Activated CD4-positive, alpha-beta T cell treated with anti-CD3 and anti-CD28 coated beads, Interleukin-2, amount 10 ng/mL, durations not matched to agents 7 days and 5 days (primary cell): ENCODE measurements at places on chromosomes 6 and 20. TPM values are rescaled to one million over a fixed set of nuclear protein-coding genes. Genes with fewer than 3 reads are reported as not detected.

DNA sequence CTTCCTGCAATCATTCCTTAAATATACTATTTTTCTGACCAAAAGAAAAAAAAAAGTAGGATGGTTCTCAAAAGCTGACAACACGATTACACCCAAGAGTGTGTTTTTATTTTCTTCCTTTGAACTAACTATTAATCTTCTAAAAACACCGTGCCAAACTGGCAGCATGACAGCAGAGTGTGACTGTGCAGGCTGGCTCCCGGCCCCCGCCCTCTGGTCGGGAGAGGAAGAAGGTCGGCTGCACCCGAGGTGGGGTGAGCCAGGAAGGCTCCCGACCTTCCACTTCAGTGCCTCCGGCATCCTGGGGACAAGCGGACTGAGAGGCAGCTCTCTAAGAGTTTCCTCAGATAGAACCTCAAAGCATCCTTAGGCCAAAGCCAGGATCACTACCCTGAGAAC, 29.2 kb downstream of the SLC22A23 start:
- no peak overlapping the region for H3K4me3 ChIP-seq
- H3K36me3 ChIP-seq, result no peaks in the 10 kb centered on the region
- DNase-seq, result no peak
- H3K27me3 ChIP-seq, result peaks cover 7% of the 10 kb centered on the region
- H3K27ac ChIP-seq, result no peak overlapping the region

The RIN2 gene
- total RNA-seq, result not detected

The SLC22A3 gene
- total RNA-seq, result not detected

DNA sequence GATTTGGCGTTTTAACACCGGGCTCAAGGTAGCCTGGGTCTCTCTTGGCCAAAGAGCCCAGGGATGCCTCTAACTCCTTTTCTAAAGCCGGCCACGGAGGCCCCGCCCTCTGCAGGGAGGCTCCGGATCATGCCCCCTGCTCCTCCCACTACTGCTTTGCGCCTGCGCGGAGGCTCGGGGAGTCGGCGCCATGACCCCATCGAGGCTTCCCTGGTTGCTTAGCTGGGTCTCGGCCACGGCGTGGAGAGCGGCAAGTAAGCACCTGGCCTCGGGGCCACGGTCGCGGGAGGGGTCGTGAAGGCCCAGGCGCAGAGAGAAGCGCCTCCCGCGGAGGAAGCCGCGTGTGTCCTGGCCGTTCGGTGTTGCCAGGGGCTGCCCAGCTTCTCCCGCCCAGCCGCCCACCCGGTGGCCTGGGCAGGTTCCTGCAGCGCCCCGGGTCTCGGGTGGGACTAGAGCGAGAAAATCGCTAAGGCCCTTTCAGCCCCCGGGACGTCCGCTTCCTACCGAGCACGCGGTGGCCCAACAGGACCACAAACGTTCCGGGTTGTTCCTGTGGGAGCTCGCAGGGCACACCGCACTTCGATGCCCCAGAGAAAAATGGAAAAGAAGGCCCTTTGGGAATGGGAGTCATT, at the start of gene SDHAF4:
SDHAF4 (plus strand) TSS at position 180 of the 632 bp plus-strand sequence; CDS start at position 191, 11 bp downstream.
- H3K36me3 ChIP-seq, result peaks cover 13% of the 10 kb centered on the region
- H3K27ac ChIP-seq, result peak within 1 kb of the TSS; percentile 88
- H3K4me3 ChIP-seq, result peak within 1 kb of the TSS; percentile 84
- peaks cover 16% of the 10 kb centered on the region for H3K4me1 ChIP-seq

The CUL7 gene
- total RNA-seq, result 11.2 TPM

The ENPP1 gene
- total RNA-seq, result 0.10 TPM
